ENCODE measurements at places on chromosomes 5 and 9.
A peak's percentile ranks its signal among the peaks of the same experiment; 100 is the strongest.

- no peak for DNase-seq
Observed at GRCh38 chr5:43804041-43804440, 201.1 kb downstream of the NNT start.

DNA sequence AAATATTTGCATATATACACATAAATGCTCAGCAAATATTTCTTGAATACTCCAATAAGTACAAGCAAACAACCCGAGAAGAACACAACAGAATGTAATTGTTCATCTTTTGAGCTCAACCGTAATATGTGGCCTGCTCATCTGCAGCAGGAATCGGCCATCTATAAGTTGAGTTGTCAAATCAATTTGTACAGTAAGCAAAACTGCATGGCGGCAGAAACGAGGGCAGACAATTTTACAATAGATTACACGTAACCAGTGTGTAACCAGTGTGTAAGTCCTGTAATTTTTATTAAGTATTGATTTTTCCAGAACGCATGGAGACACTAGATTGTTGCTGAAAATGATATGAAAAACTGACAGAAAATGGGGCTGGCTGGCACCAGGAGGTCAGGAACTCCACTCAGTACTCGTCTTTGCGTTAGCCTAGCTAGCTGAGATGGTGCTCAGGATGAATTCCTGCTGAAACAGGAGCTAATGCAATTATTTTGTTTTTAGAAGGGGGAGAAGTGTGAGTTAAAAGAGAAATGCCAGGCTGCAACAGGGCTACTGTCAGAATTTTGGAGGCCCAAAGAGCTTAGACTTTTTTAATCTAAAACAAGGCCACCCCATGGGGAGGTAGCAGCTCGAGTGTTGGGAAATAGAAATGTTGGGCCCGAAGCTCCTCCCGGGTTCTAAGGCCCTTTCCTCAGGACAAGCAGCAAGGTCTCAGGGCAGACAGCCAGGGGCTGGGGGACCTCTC, 682 bp downstream of the DHX29 start:
- no peak for DNase-seq

DNA sequence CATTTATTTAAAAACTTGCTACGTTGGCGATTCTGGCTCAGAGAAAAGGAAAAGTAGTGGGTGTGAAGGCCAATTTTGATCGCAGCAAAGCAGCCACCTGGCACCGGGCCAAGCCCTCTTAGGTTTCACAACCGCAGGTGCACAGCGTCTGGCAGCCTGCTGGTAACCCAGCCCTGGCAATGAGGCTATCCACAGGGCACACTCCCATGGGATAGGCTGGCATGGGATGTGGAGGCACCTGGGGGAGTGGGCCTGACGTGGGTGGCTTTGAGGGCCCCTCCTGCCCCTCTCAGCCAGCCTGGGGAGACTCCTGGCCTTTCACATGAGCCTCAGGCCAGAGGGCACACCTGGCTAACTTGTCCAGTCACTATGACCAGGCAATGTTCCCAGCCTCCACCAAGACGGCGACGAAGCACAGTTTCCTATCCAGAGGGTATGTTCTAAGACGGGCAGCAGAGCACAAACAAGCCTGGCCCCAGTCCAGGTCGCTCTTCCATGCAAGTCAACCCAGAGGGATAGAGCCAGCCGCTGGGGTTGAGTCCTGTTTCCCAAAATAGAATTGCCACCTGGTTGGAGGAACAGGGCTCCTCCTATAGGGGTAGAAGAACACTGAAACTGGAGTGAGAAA, 19.0 kb downstream of the CMBL start:
- DNase-seq = no peak

DNA sequence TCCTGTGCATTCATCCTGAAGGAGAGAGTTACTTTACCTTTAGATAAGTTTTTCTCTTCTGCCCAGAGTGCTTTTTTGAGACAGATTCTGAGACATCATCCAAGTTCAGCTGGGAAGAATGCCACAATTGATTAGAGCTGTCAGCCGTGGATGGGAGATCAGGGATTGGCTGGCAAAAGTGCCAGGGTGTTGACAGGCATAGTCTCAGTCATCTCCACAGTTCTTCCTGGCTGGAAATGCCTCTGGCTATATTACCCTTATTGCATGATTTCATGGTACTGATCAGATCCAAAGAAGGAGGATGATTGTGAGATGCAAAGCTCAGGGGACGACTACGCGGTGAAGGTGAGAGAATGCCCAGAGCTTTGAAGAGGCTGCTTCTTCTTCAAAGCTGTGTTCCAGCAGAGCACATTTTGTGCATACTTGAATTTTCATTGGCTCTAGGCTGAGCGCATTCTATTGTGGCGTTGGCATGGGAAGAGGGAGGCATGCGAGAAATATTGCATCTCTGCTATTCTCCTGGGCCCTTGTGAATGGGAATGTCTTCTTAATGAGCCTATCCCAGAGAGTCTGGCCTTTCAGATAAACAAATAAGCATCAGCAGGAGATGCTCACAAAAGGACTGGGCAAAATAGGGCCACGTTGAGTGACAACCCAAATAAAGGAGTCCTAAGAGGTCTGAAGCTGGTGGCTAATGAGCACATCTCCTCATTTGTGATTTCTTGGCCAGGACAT, 82.1 kb downstream of the GRIA1 start:
- no peak for DNase-seq

DNA sequence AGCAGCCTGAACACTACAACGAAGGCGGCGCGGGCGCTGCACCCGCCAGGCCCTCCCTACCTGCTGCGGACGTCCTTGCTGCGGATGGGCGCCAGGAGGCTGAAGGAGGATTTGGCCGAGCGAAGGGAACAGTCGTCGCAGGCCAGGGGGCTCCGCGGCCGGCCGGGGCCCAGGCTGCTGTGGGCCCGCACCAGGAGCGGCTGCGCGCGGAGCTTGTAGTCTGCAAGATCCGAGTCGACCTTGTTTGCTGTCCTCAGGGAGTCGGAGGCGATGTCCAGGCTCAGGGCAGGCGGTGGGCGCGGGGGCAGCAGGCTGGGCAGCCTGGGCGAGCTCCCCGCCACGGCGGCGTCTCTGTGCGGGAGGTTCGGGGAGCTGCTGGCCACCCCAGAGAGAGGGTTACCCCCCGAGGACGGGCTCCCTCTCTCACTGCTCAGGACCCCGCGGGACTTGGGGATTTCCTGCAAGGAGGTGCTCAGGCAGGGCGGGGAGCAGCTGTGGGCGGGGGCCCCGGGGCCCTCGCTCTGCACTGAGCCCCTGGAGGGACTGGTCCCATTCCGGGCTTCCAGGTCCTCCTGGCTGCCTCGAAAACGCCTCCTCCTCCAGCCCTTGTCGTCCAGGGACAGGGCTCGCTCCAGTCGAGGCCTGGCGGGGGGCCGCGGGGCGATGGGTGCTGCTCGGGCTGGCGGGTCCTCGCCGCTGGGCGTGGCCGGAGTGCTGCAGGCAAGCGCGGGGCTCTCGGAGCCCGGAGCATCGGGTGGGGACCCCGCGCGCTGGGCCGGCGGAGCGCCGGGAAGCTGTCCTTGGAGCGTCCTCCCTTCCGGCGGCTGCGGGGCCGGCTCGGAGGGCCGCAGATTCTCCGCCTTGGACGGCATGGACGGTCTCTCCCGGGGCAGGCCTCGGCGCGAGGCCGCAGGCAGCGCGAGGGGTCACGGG, 831 bp downstream of the INPP5E start:
- peak; percentile 65 for DNase-seq

DNA sequence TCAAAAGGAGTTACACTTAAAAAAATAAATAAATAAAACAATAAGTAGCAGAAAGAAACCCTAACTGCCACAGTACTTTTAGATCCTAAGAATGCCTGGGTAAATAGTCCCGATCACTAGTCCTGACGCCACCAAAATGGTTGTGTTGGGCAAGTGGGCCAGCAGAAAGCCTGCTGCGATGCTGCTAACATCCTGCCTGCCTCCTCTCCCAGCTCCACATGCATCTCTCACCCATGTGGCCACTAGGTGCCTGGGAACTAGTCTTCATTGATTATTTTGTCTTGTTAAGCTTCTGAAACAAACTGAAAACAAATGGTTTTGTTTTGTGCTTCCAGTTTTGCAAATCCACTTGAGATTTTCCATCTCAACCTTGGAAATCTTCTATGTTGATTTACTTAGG, 54.4 kb upstream of the TRAF1 start:
- no peak for DNase-seq

- no peak for DNase-seq
Observed at GRCh38 chr9:114621975-114622609, 11.0 kb downstream of the TMEM268 start.

GRCh38 chr5:69000216-69000919, 93.4 kb upstream of the SLC30A5 start:
- DNase-seq = no peak

DNA sequence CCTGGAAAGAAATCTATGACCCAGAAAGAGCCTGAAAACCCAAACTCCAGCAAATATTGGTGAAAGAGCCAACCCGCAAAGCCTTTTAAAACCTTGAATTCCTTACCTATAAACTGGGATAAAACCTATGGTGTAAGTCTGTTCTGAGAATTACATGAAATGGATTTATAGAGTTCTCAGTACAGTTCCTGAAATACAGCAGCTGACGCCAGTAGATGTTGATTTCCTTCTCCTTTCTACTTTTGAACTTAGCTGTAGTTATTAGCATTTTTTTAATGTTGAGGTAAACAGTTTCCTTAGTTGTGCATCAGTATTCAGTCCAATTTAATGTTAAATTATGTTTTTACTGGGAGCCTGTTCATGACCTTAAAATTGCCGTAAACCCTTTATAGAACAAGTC, 3.7 kb downstream of the SPIN1 start:
- DNase-seq = no peak

Measured in activated naive CD4-positive, alpha-beta T cell treated with anti-CD3 and anti-CD28 coated beads, Interleukin-2, amount 50 U/mL, for 72 hours (primary cell).